Stimulated activated CD4-positive, alpha-beta T cell treated with anti-CD3 and anti-CD28 coated beads, Interleukin-2, amount 100 ng/mL, for 24 hours (primary cell): ENCODE measurements at places on chromosomes 1 and 21.
A peak's percentile ranks its signal among the peaks of the same experiment; 100 is the strongest.

DNA sequence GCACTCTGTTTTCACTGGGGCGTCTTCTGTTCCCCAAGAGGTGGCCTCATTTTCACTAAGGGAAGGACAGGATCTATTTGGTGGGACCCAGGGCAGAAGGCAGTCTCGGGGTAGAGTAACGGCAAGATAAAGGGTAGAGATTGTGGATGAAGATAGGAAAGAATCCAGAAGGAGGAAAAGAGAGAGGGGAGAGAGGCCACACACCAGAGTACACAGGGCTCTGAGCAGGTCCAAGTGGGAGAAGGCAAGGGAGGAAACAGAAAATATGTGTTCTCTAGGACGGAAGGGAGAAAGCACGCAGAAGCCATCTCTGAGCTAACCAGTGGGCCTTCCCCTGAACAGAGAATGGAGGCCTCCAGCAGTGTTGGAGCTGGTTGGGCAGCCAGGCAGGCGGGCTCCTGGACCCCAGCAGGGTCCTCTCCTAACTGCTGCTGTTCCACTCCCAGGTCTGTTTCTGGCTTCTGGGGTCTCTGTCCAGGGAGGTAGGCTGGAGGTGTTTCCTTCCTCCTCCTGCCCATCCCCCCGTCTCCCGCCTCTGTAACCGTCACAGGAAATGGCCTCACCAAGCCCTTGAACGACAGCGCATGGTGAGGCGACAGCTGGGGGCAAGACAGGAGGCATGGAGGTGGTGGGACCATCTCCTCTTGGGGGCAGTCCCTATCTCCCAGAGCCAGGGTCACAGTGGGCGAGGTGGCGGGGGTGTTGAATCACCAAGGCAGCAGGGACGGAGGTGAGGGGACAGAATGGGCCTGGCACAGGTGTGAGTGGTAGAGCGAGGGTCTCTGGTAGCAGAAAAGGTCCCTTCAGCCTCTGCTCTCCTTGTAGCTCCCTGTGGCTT lies 649 bp downstream of the PTPN7 start:
- DNase-seq = peak; percentile 77

- no peak for DNase-seq
These were observed at the start of gene NMNAT2 for GRCh38 chr1:183417772-183418491. Gene NMNAT2, minus strand, starts transcription at chr1:183418380. Its CDS starts 113 bp downstream, at chr1:183418267.

DNA sequence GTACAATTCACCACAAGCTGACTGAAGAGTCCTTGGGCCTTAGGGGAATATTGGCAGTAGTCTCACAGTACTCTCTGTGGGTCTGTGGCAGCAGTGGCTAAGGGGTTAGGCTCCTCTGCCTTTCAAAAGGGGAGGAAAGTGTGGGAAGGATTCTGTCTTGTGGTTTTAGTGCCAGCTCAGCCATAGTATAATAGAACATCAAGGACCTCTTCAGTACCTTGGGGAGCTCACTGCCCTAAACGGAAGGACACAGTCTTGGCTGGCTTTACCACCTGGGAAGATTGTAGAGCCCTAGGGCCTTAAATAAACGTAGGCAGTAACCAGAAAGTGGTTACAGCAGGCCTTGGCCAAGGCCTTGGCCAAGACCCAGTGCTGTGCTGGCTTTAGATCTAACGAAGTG lies 265.7 kb downstream of the COL11A1 start:
- DNase-seq = no peak

- no peak for DNase-seq
These were observed 114.6 kb downstream of the AKT3 start for GRCh38 chr1:243735457-243735856.

GRCh38 chr1:248140846-248141245 lies 4.1 kb upstream of the OR2M5 start:
- no peak for DNase-seq

GRCh38 chr21:33026878-33027400 lies 1.2 kb downstream of the OLIG2 start:
- DNase-seq = no peak

DNA sequence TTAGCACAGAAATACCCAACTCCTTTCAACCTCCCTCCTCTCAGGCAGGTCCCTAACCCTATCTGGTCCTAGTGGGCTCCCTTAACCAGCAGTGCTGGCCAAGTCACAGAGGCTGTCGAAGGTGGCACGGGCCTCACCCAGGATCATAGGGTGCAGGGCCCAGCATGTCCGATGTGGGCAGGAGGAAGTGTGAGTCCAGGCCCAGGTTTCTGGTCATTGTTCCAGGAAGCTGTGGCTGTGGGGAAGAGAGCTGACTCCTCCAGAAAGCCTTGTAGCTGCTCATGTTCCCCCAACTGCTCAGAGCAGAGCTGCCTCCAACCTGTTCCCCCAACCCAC lies 2.4 kb downstream of the CCDC17 start:
- no peak for DNase-seq

DNA sequence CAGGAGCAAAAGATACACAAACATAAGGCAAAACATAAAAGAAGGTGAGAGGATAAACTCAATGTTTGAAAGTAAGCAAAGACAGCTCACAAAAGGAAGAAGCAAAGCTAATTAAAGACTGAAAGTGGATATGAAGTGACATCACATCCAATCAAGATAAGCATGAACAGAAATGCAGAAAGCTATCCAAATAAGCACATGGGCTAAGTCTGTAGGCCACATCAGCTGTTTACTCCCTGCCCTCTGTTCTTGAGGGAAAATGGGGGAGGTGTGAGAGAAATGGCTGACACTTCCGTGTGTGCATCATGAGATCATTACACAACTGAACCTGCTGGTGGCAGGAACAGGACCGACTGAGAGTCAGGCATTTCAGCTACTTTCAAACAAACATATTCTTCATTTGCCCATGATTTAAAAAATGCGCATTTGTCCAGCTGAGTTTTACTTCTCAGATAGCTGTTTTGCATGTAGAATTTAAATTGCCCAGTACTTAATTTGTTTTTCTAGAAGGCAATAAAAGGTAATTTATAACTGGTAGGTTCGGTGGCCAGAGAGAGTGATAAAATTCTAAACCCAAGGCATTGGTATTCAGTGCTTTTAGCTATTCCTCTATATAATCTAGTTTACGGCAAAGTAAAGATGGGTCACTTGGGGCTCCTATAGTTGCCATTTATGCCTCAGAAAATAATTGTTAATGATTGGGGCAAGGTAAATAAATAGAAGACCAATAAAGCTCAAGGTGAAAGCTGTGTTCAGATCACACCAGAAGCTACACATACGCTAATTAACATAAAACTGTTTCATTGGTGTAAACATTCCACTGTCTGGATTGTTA lies 27.2 kb upstream of the MAN1A2 start:
- no peak for DNase-seq

GRCh38 chr1:225595974-225596551 lies 56.9 kb downstream of the ENAH start:
- DNase-seq = no peak

- DNase-seq = no peak
These were observed 14.6 kb downstream of the CHIT1 start for GRCh38 chr1:203214871-203215270.

- DNase-seq = no peak
These were observed 11.4 kb upstream of the IL10RB start for GRCh38 chr21:33254766-33255165.

- no peak for DNase-seq
These were observed 31.3 kb downstream of the SLC2A1 start for GRCh38 chr1:42927274-42927841.

- no peak for DNase-seq
These were observed 265.5 kb downstream of the PTPRC start for GRCh38 chr1:198904321-198904720.

DNA sequence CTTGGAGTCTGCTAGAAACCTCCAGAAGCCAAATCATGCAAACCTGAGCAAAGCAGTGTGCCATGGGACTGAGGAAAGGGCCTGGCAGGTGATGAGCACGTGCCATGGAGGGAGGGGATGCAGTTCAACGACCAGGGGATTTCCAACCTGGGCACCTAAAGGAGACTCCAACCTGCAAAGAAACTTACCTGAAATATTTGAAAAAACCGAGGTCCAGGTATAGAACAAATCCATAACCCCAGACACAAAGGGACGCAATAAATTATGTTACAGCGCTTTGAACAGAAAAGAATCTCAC lies 8.9 kb downstream of the UBASH3A start:
- DNase-seq = no peak

- DNase-seq = no peak
These were observed 39.1 kb upstream of the SELENON start for GRCh38 chr1:25760871-25761270.

DNA sequence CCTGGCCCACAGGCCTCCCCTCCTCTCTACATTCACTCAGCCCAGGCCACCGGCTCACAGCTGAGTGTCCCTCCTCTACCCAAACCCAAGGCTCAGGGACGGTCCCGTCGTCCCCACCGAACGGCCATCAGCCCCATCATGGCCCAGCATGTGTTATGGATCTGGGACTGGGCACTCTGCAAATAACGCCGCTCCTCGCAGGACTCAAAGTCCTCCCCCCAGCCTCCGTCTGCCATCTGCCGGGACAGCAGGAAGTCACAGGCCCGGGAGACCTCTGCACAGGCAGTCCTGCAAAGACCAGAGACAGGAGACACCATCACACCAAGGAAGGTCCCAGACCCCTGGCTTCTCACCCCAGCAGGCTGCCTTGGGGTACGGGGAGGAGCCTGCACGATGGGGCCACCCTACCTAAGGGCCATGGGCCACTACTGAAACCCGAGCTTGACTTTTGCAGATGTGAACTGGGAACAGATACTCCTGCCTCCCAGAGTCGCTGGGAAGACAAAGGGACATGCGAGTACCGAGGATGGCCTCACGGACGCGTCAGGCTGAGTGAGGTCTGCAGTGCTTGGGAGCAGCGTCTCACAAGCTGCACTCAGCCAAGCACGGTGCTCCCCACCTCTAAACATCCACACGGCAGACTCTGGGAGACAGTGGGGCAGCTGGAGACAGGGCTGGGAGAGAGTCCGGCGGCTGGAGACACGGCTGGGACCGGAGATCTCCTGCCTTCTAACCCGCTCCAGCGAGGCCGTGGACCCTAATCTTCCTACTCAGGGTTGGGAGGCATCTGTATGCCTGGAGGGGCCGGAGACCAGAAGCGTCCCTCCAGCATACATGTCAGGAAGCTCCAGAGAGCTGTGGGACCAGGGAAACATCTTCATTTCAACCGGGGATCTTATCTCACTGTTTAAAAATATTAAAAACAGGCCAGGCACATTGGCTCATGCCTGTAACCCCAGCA lies 10.4 kb upstream of the SPATC1L start:
- no peak for DNase-seq

GRCh38 chr1:86201311-86201710 lies 44.7 kb upstream of the COL24A1 start:
- no peak for DNase-seq

DNA sequence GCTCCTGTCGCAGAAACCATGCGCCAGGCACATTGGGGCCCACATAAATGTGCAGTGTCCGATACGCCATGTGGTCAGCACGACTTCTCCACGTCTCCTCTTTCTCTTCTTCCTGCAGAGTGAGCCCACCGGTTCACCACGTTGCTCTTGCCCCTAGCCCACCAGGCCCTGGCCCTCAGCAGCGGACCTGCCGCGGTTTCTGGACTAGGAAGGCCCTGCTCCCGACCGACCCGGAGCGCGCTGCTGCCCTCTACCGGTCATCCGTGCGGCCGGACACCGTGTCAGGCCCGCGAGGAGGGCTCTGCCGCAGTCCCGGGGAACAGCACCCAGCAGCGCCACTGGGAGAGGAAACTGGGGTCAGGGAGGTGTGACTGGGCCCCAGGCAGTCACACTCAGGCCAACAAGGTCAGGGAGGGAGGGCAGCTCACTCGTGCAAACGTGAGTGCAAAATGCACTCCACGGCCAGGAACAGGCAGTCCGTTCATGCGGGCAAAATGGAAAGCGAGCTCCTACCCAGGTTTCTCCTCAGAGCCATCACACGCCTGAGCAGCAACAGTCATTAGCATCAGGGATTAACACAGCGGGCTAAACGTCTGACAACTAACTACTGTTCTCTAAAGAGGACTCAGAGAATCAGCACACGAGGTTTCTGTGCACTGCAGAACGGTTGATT lies 13.7 kb downstream of the TLR5 start:
- DNase-seq = peak; percentile 78

GRCh38 chr1:60035921-60036320 lies 37.6 kb downstream of the C1orf87 start:
- no peak for DNase-seq

DNA sequence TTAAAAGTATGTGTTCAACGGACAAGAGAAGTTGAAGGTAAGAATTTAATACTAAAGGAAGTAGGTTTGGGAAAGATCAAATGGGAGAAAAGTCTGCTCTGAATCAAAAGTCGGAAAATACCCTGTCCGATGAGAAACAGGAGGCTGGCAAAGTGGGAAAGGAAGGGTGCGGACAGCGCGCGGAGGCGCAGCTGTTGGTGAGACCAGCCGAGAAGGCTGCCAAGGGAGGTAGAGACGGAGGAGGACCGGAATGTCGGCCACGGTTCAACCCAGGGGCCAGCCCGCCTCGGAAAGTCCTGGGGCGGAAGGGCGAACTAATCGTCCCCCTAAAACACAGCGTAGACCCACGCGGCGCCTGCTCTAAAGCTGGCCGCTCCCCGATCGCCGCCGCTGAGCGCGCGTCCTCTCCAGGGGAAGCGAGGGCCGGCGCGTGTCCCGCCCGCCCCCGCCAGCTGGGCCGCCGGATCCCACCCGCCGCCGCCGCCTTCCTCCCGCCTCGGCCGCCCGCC lies 639 bp upstream of the SPATA1 start:
- no peak for DNase-seq

DNA sequence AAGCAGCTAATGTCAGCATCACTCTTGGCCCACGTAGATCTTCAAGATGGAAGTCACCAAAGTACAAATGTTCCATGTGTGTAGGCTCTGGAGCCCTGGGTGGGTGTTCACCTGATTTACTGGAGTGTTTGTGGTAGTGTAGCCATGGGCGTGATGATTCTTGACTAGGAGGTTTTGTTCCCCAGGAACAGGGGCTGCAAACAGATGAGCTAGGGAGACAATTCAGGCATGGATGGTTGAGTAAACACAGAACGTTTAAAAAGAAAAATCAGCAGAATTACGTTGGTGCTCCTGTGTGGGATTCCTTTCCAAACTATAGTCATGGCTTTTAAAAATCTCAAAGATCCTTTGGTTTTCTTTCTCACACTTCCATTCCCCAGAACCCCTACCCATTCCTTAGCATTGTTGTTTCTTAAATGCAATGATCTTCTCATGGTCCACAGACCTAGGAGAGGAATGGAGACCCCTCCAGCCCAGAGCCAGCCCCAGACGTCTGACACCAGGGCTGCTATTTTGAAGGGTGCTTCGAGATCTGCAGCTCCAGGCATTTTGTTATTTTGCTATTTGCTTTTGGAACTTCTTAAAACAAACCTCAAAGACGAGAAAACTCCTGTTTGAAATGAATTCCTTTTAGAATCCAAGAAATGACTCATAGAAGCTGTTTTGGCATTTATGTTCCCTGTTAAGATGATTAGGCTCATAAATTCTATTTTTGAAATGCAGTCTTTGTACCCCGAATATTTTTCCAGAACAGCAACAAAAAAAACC lies 115.1 kb downstream of the ETS2 start:
- DNase-seq = no peak

DNA sequence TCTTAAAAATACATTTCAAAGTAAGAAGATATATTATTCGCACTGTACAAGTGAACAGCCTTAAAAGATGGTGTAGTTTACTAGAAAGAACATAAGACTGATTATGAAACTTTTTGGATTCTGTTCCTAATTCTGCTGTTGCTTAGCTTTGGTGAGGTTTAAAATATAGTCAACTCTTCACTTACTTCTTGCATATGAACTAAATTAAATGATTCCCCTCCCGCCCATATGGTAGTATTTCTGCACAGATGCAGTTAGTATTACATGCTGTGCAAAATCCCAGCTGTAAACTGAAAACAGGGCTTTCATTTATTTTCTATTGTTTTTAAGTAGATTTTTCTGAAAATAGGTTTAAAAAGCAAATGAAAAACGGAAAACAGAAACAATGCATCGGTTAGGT lies 345.4 kb upstream of the NCAM2 start:
- no peak for DNase-seq

- no peak for DNase-seq
These were observed 7.0 kb downstream of the SMCP start for GRCh38 chr1:152884966-152885624.
